ENCODE measurements at places on chromosomes 7 and 10.

- no peak for DNase-seq
Observed at GRCh38 chr7:20785157-20786048, 1.3 kb downstream of the SP8 start.

DNA sequence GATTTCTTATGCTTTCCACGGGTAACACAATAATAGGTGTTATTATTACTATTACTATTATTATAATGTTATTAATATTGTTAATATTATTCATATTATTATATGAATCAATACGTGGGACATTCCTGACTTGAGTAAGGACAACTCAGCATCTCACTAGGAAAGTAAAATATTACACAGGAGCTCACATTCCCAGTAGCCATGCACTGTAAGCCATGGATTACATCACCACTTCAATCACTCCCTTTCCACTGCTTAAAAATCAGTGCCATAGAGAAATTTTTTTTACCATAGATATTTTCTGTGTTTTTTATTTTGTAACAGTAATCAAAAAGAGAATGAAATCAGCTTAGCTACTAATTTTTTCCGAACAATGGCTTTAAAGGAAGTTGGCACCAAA is 68.5 kb upstream of the DGKI start:
- no peak for DNase-seq

- DNase-seq = no peak
Observed at GRCh38 chr7:142583446-142583845, 165.8 kb upstream of the PRSS1 start.

DNA sequence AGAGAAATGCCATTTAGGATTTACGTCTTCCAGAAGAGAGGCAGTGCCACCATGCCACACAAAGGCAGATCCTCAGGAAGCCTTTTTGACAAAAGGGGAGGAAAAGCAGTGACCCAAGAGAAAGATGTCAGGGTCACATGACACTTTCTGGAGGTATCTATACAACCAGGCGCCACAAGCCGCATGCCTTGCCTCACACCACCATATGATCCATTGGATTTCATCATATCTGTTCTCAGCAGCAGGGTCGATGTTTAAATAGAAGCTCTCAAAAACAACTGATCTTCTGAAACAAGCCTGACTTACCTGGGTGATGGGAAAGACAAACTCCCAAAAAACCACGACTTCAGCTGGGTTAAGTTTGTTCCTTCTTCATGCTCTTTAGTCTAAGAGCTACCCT is 52.5 kb upstream of the UNC5B start:
- no peak for DNase-seq

DNA sequence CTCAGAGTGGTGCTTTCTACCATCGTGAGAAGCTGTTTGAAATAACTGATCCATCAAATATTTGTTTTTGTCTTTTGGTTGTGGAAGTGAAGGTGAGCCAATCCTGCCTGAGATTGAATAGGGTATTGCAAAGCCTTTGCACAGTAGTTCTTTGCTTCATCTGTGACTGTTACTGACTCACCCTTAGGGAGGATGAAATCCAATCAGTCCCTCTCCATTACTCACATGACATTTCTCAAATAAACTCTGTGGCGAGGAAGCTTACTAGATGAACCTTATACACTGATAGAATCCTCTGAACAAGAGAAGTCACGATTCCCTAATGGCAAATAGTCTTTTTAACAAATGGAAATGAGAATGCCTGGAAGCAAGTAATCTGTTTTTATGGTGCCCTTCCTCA is 31.9 kb downstream of the HEPACAM2 start:
- no peak for DNase-seq

DNA sequence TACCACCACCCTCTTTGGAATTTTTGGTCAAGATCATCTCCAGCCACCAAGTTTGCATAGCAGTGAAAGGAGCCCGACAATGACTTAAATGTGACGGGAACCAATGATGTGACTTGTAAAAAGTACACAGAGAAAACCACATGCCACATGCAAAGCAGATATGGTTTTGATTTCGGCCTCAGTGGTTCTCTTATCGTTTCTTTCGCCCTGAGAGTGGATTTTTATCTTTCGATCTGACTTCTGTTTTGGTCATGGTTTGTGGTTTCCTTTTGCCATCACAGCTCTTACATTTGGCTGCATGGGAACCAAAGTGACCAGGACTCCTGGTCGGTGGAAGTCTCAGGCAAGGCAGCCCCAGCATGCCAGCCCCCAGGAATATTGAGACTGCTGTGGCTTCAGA is 31.5 kb downstream of the TCF7L2 start:
- DNase-seq = no peak

GRCh38 chr7:149334219-149334618 is 72.2 kb downstream of the ZNF783 start:
- no peak for DNase-seq

DNA sequence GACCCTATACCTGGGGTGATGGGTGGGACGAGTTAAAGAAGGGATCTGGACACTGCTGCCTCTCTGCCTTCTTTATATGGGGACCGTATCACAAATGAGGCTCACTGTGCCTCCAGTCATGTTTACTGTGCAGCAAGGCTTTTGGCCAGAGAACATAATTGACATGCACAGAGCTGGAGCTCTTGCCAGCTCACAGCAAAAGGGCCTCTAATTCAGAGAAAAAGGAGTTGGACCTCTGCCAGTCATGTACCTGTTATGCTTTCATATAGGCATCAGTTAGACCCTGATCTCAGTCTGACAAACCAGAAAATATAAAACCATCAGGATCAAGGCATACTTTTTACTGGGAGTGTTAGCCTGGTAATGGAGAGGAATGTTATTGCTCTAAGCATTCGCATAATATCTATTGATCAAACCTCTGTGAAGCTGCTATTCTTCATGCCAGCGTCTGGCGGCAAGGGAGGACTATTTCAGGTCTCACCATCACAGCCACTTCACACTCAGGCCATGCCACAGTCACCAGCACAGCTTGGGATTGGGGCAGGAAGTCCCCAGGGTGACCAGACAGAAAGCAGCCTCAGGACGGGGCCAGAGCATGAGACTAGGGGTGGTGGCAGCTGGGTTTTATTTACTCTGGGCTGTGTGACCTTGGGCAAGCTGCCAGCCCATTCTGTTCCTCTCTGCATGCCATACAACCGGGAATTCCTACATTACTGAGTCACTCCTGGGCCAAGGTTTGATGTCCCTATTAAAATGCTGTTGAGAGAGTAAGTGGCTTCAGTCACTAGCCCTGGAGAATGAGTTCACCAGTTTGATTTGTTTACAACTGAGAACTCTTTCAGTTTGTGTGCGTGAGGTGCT is 90.1 kb downstream of the NPSR1 start:
- DNase-seq = no peak
